GM23338 (cell line): ENCODE measurements at places on chromosomes 6 and 20. TPM values are rescaled to one million over a fixed set of nuclear protein-coding genes. Genes with fewer than 3 reads are reported as not detected.

Gene RAD21L1
- total RNA-seq: 0.10 TPM in 1 of 2 replicates, not detected in the other

Gene BTN1A1
- total RNA-seq: 0.38 and 0.50 TPM in 2 replicates

Gene HLA-DPA1
- 6.6 and 6.9 TPM in 2 replicates for total RNA-seq

Gene DEFB124
- total RNA-seq: 0.52 TPM in 1 of 2 replicates, not detected in the other

Gene TMEM217
- total RNA-seq: 1.0 TPM in 1 of 2 replicates, not detected in the other

Gene ADGRF1
- not detected in 2 replicates for total RNA-seq

Gene DBNDD2
- total RNA-seq: 25.8 and 28.0 TPM in 2 replicates

Gene RIPPLY2
- 3.4 and 5.4 TPM in 2 replicates for total RNA-seq

Gene CDH26
- total RNA-seq: 2.0 and 2.8 TPM in 2 replicates

Gene BEND3
- 30.5 and 33.7 TPM in 2 replicates for total RNA-seq

Gene PSORS1C1
- total RNA-seq: 0.16 TPM in 1 of 2 replicates, not detected in the other

Gene SIRPD
- total RNA-seq: not detected in 2 replicates

Gene EYA2
- total RNA-seq: 0.16 and 0.56 TPM in 2 replicates

Gene CD83
- 10.9 and 13.2 TPM in 2 replicates for total RNA-seq

Gene ENPP5
- 10.6 and 13.0 TPM in 2 replicates for total RNA-seq
